ENCODE measurements at places on chromosomes 7 and 10.

GRCh38 chr7:5229451-5230264 lies 39.6 kb downstream of the WIPI2 start:
- DNase-seq: no peak

- no peak for DNase-seq
Observed at GRCh38 chr10:22420787-22421517, 75.7 kb downstream of the SPAG6 start.

DNA sequence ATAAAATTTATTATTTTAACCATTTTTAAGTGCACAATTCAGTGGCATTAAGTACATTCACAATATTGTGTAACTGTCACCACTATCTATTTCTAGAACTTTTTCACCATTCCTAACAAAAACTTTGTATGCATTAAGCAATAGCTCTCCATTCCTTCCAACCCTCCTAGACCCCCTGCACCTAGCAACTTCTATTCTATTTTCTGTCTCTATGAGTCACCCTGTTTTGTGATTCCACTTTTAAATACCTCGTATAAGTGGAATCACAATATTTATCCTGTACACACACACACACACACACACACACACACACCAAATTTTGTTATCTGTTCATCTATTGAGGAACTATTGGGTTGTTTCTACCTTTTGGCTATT lies 89.2 kb downstream of the ARID5B start:
- DNase-seq: no peak

DNA sequence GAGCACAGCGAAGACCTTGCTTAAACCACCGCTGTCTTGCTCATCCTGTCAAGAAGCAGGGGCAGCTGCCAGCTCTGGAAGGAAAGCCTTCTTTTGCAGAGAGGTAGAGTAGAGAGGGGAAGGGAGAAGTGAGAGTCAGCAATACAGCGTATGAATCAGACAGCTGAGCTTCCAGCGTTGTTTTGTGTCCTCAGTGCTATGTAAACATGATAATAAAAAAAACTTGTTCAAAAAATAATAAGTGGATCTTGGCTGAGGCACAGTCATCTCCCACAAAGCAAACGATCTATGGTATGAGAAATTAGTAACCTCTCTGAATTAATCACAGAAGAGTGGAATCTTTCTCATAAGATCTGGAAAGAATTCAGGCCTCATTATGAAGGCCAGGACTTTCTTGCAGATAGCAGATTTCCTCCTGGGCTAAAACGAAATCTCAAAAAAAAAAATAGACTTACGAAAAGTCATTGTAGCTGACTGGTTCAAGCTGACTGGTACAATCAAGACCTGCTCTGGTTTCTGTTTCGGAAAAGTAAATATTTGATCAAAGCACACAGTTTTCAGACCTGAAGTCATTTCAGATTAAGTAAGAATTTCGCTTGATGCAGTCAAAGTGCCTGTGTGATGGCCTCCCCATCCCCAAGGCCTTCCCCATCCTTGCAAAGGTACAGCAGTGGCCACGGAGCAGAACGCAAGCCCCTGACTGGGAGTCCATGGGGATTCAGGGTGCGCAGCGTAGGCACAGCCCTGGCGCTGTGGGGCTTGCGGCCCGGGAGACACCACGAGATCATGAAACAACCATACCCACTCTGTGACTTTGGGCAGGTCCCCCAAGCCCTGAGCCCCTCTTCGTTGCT lies 29.4 kb downstream of the CHST15 start:
- DNase-seq: no peak

DNA sequence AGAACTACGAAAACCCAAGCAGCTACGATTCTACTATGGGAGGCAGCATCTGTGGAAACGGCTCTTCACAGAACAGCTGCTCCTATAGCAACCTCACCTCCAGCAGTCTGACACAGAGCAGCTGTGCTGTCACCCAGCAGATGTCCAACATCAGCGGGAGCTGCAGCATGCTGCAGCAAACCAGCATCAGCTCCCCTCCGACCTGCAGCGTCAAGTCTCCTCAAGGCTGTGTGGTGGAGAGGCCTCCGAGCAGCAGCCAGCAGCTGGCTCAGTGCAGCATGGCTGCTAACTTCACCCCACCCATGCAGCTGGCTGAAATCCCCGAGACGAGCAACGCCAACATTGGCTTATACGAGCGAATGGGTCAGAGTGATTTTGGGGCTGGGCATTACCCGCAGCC lies 81.6 kb upstream of the SAMD8 start:
- DNase-seq: no peak

DNA sequence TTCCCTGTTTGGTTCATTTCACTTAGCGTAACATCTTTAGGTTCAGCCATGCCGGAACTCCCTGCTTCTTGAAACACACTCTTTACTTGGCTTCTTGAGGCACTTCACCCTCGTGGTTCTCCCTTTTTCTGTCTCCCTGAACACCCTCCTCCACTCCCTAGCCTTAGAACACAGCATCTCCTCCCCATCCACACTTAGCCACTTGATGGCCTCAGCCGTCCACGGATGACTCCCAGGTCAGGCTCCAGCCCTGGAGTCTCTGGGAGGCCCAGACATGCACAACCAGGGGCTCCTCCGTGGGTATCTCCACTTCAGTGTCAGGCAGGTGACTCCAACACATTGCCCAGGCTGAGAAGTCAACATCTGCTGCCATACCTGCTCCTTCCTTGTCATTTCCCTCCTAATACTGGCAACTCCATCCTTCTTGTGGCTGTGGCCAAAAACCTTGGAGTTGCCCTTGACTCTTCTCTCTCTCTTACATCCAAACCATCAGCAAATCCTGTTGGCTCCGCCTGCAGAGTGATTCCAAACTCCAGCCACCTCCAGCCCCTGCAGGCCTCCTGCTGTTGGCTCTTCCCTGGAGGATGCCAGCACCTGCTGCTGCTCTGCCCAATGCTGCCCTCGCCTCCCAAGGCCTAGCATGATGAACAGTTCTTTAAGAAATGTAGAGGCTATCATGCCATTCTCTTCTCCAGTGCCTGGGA lies 8.4 kb upstream of the INMT start:
- DNase-seq: no peak

DNA sequence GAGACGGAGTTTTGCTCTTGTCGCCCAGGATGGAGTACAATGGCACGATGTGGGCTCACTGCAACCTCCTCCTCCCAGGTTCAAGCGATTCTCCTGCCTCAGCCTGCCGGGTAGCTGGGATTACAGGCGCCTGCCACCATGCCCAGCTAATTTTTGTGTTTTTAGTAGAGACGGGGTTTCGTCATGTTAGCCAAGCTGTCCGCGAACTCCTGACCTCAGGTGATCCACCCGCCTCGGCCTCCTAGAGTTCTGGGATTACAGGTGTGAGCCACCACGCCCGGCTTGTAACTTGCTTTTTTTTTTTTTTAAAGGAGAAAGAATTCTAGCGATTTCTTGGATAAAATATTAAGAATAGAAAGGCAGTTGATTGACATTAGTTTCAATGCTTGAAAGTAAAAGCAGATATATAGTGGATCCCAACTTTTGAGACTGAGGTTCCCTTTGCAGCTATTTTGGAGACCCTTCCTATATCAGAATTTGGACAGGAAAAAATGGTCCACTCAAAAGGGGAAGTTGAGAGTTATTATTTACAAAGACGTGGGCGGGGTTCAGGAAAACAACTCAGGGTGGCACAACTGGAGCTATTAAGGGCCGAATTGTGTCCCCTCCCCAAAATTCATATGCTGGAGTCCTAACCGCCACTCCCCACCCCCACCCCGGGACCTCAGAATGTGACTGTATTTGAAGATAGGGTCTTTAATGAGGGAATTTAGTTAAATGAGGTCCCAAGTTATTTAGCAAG lies 1.3 kb upstream of the ERCC6 start:
- no peak for DNase-seq

- DNase-seq: no peak
Observed at GRCh38 chr7:363626-364025, 73.7 kb downstream of the FOXL3 start.

DNA sequence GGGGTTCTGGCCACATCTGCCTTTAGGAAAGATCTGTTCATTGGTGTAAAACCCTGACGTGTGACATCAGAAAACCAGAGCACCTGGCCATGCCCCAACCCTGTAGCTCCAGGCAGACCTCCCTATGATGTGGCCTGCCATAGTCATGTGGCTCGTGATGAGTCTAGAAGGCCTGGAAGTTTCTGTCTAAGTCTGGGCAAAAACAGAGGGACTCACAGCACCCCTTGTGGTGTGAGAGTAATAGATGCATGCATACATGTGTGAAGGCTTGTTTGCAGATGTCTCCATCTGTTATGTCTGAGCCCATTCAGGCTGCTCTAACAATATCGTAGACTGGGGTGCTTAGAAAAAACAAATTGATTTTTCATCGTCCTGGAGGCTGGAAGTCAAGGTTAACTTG lies 309.3 kb downstream of the PAXIP1 start:
- DNase-seq: no peak

DNA sequence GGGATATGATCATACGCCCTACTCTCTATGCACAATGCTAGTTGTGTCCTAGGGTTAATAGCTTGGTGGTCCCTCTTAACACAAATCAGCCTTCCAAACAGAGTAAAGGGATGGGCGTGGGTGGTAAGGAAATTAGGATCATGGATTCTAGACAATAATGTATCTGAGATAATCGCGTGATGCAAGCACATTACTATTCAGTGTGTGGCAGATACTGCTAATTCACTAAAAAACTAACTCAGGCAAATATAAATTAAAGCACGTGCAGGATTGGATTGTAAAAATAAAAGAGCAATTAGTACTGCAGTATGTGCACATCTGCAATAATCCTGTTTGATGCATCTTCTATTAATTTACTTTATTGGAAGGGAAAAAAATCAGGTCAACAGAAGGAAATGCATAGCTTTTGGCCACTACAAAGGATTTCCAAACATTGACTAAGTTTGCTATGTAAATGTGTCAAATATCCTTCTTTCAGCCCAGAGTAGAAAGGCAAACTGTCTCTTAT lies 22.0 kb downstream of the TWIST1 start:
- no peak for DNase-seq

GRCh38 chr7:150799741-150800580 lies at the start of gene TMEM176B:
Gene TMEM176B, minus strand, starts transcription at chr7:150800364. Its CDS starts 3,795 bp downstream, at chr7:150796569.
- peak; percentile 39 for DNase-seq

GRCh38 chr10:78011065-78011464 lies 18.2 kb downstream of the POLR3A start:
- DNase-seq: no peak

DNA sequence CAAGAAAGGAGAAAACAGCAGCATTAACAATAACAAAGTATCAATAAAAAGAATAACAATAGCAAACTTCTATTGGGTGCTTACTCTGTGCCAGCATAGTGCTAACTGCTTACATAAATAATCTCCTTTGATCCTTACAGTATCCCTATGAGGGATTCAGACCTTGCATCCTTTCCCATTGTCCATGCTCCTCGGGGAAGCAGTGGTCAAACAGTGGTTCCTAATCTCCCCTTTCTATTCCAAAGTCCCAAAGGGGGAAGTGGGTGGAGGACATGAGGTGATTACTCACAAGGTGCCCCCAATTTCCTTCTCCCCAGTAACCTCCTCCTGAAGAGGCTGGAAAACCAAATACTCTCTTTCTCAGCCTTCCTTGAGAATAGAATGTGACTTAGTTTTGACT lies 22.0 kb upstream of the MSMB start:
- no peak for DNase-seq

DNA sequence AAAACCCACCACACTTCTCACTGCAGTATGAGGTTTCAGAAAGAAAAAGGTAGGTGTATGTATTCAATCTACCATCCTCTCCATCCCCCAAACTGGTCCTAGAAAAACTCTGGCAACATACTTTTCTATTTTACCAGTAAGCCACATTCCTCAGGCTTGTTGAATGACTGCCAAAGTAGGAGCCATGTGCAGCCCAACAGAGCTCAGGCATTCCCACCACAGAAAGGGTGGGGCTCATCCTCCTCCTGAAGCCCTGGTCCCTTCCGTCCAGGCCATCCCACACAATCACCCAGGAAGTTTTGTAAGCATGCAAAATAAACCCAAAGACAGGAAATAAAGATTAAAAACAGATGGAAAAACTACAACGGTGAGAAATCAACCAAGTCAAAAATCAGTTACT lies 57.2 kb downstream of the MAD1L1 start:
- no peak for DNase-seq

GRCh38 chr7:76201732-76202665 lies at the start of gene SRRM3:
Gene SRRM3, plus strand, starts transcription at chr7:76201896. Its CDS starts 33,171 bp downstream, at chr7:76235067.
- DNase-seq: peak; percentile 59

GRCh38 chr7:522071-522950 lies 2.7 kb upstream of the PDGFA start:
- no peak for DNase-seq

DNA sequence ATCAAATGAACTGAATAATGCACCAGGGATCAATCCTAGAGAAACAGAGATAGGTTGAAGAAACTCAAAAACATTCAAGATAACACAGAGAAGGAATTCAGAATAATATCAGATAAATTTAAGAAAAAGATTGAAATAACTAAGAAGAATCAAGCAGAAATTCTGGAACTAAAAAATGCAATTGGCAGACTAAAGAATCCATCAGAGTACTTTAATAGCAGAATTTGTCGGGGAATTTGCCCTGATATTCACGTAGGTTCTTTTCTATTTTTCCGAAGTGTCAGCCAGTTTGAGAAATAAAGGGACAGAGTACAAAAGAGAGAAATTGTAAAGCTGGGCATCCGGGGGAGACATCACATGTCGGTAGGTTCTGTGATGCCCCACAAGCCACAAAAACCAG lies 9.4 kb upstream of the IMMP2L start:
- no peak for DNase-seq

DNA sequence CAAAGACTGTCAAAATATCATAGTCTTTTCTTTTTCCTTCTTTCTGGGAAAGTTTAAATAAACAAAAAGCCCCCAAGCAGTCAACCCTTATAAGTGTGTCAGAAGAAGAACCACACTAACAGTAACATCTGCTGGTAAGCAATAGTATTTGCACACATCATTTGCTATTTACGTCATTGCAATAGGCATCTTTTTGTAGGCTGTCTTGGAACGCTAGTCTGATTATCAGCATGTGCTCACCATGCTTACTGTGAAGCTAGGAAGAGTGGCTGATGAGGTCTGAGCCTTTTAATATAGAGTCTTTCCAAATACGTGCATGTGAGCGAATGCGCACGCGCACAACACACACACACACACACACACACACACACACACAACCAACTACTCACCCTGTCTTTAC lies 599.0 kb upstream of the TPK1 start:
- no peak for DNase-seq

GRCh38 chr10:31867646-31868045 lies 61.0 kb downstream of the ARHGAP12 start:
- no peak for DNase-seq

DNA sequence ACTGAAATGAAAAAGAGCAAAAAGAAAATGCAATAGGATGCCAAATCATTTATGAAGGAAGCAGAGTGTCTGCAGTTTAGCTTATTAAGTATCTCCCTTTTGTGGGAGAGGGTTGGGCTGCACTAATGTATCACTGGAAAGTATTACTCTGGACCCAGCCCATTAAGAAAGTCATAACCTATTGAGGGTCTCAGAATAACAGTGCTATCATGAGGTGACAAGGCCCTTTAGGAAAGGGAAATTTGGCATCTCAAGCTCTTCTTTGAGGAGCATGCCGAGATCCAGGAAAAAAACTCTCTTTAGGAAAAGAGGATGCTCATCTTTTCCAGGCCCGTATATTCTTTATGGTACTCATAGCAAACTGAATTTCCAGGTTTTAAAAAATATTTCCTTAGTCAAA lies 114.6 kb downstream of the PRKG1 start:
- DNase-seq: no peak
